Activated CD8-positive, alpha-beta memory T cell treated with anti-CD3 and anti-CD28 coated beads for 24 hours (primary cell): ENCODE measurements at places on chromosomes 2 and 18.
A peak's percentile ranks its signal among the peaks of the same experiment; 100 is the strongest.

DNA sequence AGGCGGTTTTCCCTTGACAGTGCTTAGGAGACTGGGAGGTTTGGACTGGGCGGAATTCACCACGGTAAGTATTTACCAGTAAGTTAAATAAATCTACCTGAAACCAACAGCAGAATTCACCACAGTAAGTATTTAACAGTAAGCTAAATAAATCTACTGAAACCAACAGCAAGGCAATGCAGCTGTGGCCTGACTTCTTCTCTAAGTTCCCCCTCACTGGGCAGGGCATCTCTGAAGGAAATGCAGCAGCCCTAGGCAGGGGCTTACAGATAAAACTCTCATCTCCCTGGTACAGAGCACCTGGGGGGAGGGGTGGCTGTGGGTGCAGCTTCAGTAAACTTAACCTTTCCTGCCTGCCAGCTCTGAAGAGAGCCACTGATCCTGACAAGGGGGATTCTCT lies 432.5 kb upstream of the LRRTM1 start:
- DNase-seq: no peak

DNA sequence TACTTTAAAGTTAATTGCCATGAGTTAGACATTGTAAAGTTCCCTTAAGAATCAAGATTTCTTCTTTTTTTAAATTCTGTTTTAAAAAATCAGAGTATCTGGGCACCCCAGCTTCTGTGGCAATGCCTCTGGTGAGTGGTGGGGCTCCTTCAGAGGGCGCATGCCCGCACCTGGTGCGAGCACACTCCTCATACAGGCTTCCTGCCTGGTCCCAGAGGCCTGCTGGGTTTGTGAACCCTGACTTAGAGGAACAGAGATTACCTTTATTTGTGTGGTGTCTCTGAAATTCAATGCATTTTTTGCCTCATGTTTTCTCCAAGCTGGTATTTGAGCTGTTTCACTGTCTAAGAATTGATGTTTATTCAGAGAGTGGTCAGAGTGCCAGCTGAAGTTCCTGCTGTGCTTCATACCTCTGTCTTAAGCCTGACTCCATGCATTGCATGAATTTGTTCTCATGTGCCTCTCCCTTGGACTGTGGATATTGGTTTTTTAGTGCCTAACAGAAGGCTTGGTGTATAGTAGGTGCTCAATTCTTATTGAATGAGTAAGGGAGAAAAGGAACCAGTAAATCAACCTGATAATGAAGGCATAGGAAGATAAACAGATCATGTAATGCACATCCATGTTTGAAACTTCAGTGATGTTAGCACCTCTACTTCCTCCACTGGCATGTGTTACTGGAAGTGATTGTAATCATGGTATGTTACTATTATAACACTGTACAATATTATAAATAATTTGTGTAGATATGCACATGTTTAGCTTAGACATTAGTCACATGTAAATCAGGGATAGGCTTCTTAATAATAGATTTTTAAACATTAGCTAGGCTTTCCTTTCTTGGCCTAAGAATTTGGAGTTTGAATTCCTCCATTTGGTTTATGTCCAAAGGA lies 29.0 kb downstream of the PHLPP1 start:
- DNase-seq: no peak

- DNase-seq: no peak
These were observed 19.1 kb downstream of the KCNK3 start for GRCh38 chr2:26711457-26712161.

- DNase-seq: peak; percentile 83
These were observed 32.3 kb downstream of the DNMT3A start for GRCh38 chr2:25309402-25309801.

DNA sequence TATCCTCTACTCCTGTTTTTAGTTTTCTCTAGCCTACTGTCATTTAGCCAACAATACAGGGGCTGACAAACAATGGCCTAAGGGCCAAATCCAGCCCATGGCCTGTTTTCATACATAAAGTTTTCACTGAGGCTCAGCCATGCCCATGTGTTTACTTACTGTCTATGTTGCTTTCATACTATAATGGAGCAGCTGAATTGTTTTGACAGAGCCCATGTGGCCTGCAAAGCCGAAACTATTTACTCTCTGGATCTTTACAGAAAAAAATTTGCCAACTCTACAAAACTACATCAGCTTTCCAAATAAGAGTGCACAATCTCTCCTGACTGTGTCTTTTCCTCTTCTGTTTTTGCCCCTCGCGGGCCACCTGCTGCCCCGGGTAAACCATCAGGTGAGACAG lies 24.0 kb downstream of the LGALSL start:
- DNase-seq: no peak
